ENCODE measurements at places on chromosomes 13 and 19.

DNA sequence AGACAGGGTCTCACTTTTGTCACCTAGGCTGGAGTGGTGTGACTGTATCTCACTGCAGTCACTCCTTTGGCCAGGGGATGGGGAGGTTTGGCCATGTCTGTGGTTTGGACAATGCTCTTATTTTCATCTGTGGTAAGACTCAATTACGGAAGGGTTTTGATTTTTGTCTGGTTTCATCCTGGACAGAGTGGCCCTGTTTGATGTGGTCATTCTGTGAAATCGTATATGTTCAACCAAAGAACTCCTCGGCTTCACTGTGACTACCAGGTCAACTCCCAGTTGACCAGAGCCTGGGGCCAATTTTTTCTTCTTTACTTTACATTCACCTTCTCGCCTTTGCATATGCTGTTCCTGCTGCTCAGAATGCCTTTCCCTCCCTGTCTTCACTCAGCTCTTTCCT is 6.8 kb upstream of the CCDC124 start:
- DNase-seq = no peak

- peak; percentile 1 for DNase-seq
Measured at GRCh38 chr19:53333066-53333462, 485 bp upstream of the ZNF845 start.

- DNase-seq = no peak
Measured at GRCh38 chr19:35155441-35155840, 906 bp downstream of the FXYD5 start.

DNA sequence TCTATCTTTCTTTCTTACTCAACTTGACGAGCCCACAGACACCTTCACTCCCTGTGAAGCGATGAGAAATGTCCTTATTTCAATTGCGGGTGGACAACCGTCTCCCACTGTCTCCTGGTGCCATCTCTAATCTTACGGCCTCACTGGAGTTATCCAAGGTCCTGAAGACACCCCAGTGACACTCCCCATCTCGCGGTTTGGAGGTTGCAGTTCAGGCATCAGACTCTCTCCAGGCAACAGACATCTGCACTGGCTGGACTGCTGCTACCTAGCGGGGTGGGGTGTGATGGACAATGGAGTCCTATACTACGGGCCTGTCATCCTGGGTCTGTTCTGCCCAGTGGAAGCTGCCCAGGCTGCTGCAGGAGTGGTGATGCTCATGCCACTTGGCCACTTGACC is 18.3 kb upstream of the IRS2 start:
- DNase-seq = no peak

DNA sequence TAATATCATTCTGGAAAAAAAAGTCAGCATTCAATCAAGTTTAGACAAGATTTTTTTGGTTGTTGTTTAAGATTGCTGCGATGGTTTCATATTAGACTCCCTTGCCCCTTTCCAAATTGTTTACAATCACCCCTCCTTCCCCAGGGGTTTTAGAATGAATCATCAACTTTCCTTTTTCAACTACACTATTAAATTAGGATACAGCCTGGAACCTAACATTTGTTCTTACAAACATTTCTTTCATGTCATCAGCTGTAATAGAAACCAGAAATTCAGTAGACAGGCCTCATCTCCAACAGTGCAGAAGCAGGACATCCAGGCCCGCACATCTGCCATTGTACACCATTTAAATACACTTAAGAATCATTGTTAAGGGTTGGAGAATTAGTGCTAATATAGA is 44.4 kb upstream of the WDFY2 start:
- no peak for DNase-seq

DNA sequence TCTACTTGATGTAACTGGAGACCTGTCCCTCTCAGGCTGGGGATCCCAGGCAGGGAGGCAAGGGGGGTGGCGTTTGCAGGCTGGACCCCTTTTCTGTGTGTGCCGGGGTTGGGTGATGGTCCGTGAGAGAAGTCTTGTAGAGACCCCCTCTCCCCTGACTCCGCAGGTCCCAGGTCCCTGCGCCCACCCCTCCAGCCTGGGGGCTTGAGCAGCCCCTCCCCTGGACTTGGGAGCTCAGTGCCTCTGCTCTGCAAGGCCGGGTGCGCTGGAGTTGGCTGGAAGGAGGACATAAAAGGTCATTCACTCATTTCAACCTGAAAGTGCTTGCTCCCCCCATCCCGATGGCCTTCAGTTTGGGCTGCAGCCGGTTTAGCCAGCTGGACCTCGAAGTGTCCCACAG is 89.5 kb downstream of the SLC7A1 start:
- DNase-seq = no peak

- DNase-seq = no peak
Measured at GRCh38 chr13:48403913-48404312, 9.0 kb downstream of the LPAR6 start.

GRCh38 chr13:60135344-60135743 is 28.4 kb downstream of the DIAPH3 start:
- no peak for DNase-seq

DNA sequence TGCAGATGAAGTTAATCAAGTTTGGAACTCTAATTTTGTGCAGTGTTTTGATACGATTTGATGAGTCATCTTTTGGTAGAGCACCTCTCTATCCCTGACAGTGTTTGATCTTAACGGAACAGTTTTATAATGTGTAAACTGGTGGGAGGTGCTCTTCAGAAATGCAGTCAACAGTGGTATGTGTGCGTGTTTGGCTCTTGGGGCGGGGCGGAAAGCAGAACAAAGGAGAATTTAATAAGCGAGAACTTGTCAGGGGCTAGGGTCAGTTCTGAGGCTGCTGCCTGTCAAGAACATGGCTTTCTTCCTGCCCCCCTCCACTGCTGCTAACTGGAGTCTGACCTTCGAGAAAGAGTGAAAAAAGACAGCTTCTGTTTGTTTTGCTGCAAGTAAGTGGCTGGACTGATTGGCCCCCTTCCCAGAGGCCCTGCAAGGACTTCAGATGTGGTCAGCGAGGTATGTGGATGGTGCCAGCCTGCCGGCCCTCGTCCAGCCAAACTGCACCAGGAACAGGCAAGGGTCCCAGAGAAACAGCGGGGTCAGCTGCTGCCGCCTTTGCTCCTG is 40.8 kb downstream of the BBC3 start:
- peak; percentile 41 for DNase-seq

GRCh38 chr13:106471957-106472543 is 63.4 kb downstream of the EFNB2 start:
- no peak for DNase-seq

DNA sequence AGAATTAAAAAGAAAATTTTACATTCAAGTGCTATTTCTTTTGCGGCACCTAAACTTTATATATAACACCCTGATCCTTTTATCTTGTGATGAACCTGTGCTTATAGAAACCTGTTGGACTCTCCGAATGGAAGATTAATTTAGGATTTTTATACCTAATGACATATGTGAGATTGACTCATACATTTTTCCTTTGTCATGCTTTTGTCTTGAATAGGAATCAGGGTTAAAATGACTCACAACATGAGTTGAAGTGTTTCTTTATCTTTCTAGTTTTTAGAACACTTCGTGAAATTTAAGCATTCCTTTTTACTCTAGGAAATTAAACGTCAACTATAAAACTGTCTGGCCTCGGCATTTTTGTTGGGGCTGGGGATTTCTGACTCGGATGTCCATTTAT is 378.9 kb downstream of the PCDH20 start:
- no peak for DNase-seq

DNA sequence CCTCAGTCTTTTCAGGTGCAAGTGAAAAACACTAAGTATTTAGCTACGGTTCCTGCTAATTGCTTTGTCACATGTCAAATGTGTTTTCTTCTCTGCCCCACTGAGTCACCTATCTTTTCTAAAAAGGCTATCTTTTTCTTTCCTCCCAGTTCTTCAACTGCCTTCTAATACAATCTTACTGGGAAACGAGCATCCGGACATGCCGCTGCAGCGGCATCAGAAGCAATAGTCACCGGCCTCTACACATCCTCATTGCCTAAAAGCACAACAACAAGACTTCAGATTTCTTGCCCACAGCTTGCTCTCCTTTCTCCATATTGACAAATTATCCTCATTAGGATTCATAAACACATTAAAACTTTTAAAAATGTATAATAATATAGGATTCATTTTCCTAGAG is 1.2 kb downstream of the PCDH9 start:
- DNase-seq = no peak

DNA sequence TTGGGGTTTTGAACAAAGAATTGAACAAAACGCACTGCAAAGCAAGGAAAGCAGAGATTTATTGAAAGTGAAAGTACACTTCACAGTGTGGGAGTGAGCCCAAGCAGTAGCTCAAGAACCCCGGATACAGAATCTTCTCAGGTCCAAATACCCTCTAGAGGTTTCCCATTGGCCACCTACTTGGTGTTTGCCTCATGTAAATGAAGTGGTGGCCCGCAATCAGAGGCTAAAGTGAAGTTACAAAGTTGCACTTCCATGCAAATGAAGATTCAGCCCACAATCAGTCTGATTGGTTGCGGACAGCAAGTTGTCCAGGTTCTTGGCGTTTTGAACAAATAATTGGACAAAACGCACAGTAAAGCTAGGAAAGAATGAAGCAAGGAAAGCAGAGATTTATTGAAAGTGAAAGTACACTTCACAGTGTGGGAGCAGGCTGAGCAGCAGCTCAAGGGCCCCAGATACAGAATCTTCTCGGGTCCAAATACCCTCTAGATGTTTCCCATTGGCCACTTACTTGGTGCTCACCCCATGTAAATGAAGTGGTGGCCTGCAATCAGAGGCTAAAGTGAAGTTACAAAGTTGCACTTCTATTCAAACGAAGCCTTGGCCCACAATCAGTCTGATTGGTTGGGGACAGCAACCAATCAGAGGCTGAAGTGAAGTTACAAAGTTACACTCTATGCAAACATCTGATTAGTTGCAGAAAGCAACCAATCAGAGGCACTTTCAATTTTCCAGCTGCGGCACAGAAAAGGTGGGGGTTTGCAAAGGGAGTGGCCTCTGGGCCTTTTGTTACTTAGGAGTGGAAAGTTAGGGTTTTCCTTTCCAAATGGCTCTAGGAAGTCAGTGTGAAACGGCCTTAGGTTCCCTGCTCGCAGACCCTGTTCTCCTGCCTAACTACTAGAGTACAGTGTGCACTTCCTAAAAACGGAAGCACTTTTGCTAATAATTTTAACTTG is 4.8 kb upstream of the TM9SF2 start:
- no peak for DNase-seq

- DNase-seq = no peak
Measured at GRCh38 chr13:113364901-113365582, 1.1 kb upstream of the GRTP1 start.

DNA sequence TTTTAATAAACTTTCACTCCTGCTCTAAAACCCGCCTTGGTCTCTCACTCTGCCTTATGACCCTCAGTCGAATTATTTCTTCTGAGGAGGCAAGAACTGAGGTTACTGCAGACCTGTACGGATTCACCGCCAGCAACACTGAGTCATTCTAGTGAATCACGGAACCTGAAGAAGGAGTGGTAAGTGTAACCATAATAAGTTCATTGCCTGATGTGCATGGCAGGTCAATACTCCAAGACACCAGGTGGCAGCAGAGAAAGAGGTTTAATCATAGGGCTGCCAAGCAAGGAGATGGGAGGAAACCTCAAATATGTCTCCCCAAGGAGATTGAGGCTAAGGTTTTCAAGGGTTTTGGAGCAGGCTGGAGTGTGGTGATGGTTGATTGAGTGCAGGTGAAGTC is 204.3 kb upstream of the IPO5 start:
- DNase-seq = no peak

GRCh38 chr13:49246850-49247642 is 679 bp upstream of the CDADC1 start:
- no peak for DNase-seq

DNA sequence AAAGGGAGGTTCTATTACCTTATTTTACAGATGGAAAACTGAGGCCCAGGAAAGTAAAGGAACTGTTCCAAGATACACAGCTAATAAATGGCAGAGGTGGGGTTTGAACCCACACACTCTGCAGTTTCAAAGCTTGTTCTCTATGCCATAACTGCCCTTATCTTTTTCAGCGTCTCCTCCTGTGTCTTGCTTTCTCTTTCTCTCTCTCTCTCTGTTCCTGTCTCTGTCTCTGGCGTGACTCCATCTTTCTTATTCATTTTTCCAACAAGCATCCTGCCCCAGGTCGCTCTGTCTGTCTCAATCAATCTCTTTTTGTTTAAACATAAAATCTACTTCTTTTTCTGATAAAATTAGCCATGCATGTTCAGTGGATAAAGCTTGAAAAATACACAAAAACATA is 3.2 kb upstream of the IFNL4 start:
- no peak for DNase-seq

DNA sequence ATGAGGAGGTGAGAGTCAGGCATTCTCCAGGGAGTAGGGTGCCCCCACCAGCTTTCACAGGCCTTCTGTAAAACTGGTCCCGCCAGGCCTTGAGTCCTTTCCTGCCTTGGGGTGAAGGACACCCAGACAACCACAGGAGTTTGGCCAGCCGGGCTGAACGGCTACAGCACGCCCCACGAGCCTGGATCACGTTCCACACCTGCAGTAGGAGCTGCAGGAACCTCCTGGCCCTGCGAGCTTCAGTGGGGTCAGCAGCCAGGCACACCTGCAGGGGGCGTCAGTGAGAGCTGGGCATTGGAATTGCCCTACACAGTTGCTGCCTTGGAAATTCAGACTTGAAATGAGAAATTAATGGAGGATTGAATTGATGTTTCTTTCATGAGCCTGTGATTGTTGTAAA is 45.7 kb downstream of the COL4A2 start:
- DNase-seq = no peak

- DNase-seq = no peak
Measured at GRCh38 chr19:52658595-52658994, 20.4 kb upstream of the ZNF83 start.

GRCh38 chr13:93771782-93772181 is 545.2 kb downstream of the GPC6 start:
- no peak for DNase-seq

DNA sequence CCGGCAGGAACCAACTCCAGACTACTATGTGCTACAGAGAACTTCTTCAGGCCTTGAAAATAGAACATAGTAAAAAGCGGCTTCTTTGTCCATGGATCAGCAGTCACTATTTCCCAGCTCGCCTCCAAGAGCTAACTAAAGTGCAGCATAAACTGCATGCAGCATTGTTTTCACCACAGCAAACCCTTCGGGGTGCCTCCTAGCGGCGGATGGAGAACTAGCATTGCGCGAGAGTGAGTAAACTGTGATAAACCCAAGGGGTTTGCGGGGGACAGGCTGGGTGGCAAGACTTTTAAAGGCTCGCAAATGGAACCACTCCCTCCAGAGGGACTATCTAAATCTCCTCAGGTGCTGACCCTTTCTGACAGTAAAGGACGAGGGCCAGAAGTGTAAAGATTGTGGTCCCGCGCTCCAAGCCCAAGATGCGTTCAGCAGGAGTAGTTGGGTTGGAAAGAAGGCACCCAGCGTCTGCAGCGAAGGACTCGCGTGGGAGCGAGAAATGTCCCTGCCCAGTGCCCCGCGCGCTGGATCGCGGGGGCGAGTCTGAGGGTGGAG is 21.5 kb upstream of the SGCG start:
- no peak for DNase-seq

GRCh38 chr19:14502334-14503092 is 6.6 kb upstream of the GIPC1 start:
- no peak for DNase-seq

GRCh38 chr13:100211016-100211710 is 122.3 kb downstream of the PCCA start:
- no peak for DNase-seq

- no peak for DNase-seq
Measured at GRCh38 chr19:36750066-36750691, 22.4 kb downstream of the ZNF850 start.

GRCh38 chr13:46354156-46355087 is 32.6 kb downstream of the RUBCNL start:
- DNase-seq = no peak

All from stimulated activated CD8-positive, alpha-beta memory T cell treated with anti-CD3 and anti-CD28 coated beads, Interleukin-4, amount 100 ng/mL, for 4 hours (primary cell).